Muscle of back (tissue), 13 donors: ENCODE measurements at places on chromosomes 2 and 18.

- DNase-seq, result no peak
Observed at GRCh38 chr2:70529610-70530009, 24.0 kb downstream of the TGFA start.

DNA sequence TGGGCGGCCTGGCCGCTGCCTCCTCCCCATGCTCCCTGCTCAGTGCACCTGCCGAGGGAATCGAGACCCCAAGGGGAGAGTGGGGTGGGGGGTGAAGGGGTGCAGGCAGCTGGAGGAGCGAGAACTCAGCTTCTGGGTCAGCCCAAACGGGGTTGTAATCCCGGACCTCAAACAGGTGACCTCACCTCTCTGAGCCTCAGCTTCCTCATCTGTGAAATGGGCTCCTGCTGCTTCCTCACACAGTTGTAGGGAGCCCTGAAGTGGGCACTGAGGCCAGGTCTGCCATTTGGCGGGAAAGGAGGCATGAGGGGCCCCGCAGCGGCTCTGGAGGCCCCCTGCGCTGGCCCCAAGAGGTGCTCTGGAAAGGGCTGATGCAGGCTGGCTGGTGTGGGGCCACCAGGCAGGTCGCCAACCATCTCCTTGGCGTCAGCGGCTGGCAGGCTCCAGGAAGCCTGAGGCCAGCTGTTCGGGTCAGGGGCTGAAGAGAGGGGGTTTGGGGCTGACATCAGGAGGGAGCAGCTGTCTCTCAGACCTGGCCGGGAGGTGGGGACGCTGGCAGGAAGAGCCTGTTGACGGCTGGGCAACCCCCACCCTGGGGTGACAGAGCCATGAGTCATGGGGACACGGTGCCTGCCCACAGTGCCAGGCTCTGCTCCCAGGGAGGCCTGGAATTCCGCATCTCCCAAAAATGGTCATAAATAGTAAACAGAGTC lies 4.9 kb downstream of the KLHL30 start:
- peak; percentile 49 for DNase-seq

GRCh38 chr2:218805627-218806026 lies 23.7 kb downstream of the CYP27A1 start:
- peak; percentile 57 for DNase-seq

GRCh38 chr2:33221046-33221784 lies 255.2 kb upstream of the RASGRP3 start:
- DNase-seq, result no peak

GRCh38 chr2:51789918-51790317 lies 758.0 kb upstream of the NRXN1 start:
- DNase-seq, result peak; percentile 13

DNA sequence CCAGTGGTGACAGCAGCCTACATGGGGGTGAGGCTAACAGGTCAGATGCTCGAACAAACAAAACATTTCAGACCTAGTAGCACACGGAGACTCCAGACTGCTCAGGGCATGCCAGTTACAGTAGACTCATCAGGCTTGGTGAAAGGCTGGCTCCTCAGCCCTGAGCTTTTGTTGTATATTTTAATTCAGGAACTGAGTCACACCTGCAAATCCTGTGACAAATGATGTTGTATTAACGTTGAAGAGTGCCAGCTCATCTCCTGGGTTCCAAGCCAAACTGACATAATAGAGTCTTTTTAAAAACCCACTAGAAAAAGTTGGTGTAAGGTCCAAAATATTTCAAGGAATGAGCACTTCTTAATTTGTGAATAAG lies 65.3 kb downstream of the C1D start:
- DNase-seq, result no peak

- peak; percentile 73 for DNase-seq
Observed at GRCh38 chr2:226118471-226119429, 680.9 kb downstream of the IRS1 start.

- DNase-seq, result peak; percentile 59
Observed at GRCh38 chr2:28447943-28448792, 47.7 kb upstream of the PLB1 start.

DNA sequence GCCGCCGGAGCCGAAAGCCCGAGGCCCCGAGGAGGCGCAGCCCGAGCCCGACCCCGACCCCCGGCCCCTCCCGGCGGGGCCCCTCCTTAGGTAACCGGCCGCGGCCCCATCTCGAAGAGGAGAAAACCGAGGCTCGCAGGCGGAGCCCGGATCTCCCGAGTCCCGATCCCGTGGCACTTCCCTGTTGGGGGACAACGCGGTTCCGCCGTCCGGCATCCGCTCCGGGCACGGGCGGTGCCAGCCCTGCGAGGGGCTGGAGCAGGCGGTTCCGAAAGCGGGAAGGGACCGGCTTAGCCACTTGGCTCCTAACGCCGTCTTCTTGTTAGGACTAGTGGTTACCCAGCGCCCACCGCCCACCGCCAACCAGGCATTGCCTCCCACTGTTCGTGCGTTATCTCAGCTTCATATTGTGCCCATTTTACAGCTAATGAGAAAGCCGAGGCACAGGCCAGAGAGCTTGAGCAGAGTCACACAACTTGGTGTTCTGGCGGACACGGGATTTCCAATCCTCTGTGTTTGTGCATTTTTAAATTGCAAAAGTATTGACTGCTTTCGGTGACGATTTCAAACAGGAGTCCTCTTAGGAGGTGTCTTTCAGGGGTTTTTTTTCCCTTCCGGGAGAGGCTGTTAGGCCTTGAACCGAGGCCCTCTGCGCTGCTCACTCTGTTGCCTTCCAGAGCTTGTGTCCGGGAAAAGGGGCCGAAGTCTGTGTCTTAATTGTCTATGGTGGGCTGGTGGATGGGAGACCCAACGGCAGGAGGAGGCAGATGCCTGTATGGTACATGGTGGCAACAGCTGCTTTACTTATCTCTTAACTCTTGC lies 562 bp downstream of the CENPA start:
- DNase-seq, result no peak

GRCh38 chr18:48133671-48134251 lies 203.3 kb upstream of the SMAD2 start:
- DNase-seq, result peak; percentile 54

GRCh38 chr18:67846422-67847098 lies 330.0 kb upstream of the DSEL start:
- DNase-seq, result no peak

DNA sequence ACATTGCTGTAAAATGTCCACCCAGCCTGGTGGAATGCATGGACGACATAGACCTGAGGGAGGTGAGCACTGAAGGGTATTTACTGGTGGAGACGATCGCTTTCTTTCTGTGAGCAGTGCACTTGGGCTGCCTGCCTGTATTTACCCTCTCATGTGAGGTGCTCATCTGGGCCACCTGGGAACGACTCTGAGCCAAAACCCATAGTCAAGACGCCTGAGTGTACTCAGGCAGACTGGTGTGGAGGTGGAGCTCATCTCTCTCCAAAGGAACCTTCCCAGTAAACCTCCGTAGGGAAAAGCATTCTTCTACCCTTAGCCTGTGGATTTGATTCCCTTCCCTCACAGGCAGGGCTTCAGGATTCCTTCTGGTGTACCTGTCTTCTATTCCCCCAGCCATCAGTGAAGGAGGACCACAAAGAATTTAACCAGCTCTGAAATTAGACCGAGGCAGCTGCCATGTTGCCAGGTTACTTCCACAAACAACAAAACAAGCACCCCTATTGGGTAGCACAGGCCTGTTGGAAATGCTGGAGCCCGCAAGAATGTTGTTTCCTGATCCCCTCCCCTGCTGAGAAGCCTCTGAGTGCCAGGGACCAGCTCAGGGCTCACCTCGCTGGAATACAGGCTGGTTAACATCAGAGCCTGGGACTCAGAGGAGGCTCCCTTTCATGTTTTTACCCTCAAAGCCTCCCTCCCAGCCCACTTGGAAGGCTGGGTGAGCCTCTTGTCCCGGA lies 47.5 kb upstream of the TXNDC2 start:
- peak; percentile 61 for DNase-seq

DNA sequence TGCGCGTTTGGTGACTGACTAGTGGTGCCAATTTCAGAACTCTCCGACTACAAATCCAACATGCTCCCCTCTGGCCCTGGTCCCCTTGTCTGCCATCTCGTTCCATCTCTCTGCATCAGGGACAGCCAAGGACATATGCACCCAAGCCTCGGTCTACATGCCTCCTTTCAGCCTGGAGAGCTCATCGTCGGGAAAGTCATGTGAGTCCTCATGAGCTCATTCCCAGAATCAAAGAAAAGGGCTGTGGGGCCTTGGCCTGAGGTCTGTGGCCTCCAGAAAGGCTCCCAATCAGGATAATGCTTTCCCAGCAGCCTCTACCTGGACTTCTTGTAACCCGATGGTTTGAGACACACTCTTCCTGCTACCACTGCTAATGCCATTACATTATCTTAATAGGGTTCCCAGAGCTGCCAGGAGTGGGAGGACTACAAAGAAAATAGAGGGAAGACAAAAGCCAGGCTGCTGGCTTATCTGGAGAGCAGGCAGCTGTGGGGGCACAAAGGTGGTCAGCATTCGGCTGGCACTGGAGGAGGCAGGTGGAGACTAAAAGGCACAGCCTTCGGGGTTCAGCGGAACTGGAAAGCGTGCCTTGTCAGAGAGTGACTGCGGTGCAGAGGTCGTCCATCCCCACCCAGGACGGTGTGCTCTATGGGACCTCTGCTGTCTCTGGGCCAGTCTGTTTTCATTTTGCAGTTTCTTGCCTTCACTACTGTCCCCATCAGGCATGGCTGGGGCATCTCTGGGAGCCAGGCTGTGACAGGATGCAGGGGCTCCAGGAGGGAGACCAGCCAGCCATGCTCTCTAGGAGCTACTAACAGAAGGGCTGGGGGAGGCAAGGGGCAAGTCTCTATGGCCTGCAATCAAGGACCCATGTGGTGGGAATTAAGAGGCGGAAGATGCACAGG lies 104.4 kb upstream of the SMAD2 start:
- no peak for DNase-seq
